Cortex of kidney (tissue), 1 donor: ENCODE measurements at places on chromosomes 16 and 17.

GRCh38 chr16:19694989-19695388 lies 23.0 kb downstream of the KNOP1 start:
- no peak for DNase-seq

GRCh38 chr16:67897231-67897630 lies 4.2 kb downstream of the PSKH1 start:
- no peak for DNase-seq

- DNase-seq: no peak
Observed at GRCh38 chr16:50972876-50973275, 178.2 kb downstream of the SALL1 start.

- no peak for DNase-seq
Observed at GRCh38 chr16:87507351-87508069, 14.7 kb upstream of the ZCCHC14 start.

- DNase-seq: no peak
Observed at GRCh38 chr17:29151567-29151966, 28.6 kb downstream of the MYO18A start.

DNA sequence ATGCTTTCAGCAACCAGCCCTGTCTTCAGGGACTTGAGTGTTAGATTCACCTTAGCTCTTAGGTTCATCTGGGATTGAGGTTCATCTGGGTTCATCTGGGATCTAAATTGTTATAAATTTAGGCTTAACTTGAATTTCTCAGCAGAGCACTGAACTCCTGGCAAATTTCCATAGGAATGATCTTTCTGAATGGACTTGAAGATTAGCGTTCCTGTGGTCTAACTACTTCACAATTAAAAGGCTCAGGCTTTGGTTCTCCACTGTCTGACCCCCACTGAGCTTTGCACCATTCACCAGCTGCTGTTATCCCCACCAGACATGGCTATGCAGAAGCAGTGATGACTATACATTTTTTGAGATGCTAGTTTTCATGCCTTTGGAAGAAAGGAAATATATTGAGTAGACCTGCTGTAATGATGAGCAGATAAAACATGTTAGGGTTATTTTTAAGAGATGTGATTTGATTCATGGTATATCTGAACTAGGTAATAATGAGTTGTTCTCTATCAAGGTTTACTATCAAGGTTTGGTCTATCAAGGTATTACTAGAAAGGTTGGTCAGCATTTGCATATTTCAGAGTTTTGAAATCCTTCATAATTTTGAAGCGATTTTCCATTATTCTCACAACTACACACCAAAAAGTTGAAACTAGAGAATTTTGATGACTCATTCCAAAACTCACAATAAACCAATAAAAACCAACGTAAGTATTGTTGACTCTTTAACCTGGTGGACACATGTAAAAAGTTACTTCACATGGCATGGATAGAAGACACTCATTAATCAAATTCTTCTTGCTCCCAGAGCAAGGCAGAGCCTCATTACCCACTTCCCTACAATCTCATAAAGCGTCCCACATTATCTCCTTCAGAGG lies 71.7 kb downstream of the SNX11 start:
- no peak for DNase-seq

DNA sequence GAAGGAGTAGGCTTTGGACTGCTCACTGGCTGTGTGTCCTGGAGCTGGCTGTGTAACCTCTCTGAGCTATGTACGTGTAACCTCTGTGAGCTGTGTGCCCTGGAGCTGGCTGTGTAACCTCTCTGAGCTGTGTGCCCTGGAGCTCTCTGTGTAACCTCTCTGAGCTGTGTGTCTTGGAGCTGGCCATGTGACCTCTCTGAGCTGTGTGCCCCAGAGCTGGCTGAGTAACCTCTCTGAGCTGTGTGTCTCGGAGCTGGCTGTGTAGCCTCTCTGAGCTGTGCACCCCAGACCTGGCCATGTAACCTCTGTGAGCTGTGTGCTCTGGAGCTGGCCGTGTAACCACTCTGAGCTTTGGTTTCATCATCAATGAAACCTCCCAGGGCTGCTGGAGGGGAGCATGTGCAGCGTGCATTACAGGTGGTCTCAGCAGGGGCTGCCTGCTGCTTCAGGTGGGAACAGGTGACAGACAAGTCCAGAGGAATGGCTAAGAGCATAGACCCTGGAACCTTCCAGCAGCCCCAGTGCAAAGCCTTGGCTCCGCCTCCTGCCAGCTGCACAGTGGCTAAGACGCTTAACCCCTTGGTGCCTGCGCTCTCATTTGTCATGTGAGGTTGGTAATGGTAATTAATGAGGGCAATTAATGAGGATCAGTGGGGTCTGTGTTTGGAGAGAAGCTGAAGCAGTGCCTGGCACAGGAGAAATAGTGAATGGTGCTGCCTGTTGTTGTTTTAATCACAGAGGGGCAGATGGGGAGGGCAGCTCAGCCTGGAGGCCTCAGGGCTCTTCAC lies 86.7 kb downstream of the KATNIP start:
- no peak for DNase-seq

DNA sequence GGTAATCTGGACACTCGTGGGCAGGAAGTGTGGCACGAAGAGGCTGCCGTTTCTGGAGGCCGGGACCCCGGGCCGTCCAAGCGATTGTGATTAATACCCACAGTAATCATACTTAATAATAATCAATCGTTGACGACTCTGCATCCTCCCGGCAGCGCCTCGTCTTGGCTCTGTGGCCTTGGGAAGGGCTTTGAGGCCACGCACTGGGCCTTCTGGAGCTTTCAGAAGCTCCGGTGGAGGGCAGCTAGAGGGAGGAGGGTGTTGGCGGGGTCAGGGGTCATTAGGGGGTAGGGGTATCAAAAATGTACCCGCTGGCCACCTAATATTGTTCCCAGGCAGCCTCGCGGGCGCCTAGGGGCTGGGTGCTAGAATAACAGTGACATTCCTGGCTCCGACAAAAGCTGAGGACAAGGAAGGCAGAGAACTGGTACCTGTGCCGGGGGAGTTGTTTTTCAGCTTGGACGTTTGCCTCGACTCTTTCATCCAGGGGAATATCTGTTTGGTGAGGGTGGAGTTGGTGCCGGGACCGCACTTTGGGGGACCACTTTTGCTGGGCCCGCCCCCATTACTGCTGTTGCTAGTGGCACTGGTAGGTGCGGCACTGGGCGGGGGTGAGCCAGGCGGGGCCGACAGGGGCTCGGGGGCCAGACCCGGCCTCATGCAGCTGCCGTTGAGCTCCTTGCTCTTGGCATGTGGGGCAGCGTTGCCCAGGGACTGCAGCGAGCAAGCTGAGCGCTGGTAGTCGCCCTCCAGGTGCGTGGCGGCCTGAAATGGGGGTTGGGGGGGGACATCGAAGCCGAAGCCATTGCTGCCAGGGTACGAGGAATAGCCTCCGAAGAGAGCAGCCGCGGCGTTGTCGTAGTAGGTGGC lies 6.9 kb upstream of the HOXB2 start:
- DNase-seq: no peak
